Left kidney (tissue), 8 donors: ENCODE measurements at places on chromosomes 4 and X. TPM values are rescaled to one million over a fixed set of nuclear protein-coding genes. Genes with fewer than 3 reads are reported as not detected.

GRCh38 chrX:36583674-36584073, 424.5 kb upstream of the FAM47C start:
- DNase-seq = no peak

DNA sequence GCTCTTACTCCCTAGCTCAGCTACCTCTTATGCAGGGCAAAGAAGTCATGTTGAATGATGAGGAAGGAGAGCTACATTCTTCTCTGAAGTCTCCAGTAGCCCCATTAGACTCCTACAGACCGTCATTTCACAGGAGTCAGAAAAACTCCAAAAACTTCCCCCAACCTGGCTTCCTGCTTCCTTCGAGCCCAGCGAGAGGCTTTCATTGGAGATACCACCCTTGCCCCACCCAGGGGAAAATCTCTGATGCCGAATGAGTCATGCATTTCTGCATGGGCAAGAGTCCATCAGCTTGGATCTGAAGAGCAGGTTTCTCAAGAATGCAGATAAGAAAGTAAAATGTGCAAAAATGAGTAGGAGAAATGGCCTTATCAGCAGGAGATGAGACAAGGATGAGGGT, 53.0 kb downstream of the ARSF start:
- DNase-seq = no peak

DNA sequence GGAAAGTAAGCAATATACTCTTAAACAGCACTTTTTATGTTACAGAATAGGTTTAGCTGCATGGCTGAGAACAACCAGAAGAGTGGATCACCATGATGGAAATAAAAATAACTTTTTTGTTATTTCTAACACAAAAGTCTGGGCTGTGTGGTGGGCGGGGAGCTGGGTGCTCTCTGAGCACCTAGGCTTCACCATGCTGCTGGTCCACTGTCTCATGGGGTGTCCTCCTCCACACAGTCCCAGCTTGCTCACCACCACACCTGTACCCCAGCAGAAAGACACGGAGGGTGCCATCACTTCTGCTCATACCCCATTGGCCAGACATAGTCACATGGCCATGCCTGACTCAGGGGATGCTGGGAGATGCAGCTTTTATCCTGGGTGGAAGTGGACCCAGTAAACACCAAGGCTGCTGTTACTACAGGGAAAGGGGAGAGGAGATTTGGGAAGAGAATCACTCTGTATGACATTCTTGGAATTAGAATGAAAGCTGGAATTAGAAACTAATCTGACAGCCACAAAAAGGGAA, 45.0 kb downstream of the CPZ start:
- DNase-seq = no peak

GRCh38 chr4:162061214-162061613, 102.6 kb downstream of the FSTL5 start:
- no peak for DNase-seq

- no peak for DNase-seq
Measured at GRCh38 chr4:113707048-113707447, 54.5 kb downstream of the CAMK2D start.

Gene ETDA
- polyA plus RNA-seq = not detected

DNA sequence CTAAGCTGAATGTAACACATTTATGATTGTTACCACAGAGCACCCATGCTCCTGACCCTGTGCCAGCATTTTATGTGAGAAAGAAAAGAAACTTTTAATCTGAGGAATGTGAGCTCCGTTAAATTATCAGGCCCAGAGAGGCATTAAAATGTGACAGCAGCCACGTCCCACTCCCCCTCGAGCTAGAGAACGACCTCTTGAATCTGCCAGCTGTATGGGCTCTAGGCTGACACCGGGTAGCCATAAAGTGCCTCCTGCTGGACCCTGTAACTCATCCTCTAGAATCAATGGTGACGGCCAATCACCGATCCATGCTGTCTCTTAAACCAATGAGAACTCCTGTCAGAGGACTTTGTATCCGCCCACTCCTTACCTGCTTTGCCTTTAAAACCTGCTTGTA, 110.2 kb upstream of the ADRA2C start:
- DNase-seq = no peak

DNA sequence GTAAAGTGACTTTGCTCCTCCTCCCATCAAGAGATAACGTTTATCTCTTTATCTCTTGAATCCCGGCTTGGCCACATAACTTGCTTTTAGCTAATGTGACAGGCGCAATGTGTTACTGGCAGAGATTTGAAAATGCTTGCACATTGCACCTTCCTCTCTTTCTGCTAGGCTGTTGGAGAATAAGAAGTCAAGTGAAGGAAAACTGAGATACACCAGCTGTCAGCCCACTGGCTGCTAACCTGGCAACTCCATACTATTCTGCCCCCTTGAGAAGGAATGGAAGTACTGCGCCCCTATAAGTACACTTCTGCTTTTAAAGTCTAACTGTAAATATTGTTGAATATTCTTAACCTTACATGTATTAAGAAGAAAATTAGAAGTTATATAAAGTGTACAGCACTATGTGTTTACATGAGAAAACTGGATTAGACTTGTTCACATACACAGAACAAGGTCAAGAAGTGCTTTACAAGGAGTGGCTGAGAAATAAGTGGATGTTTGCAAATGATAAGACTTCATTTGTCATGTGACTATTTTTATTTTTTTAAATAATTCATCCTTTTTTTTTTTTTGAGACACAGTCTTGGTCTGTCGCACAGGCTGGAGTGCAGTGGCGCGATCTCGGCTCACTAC, 424.5 kb upstream of the CTSO start:
- peak; percentile 50 for DNase-seq

GRCh38 chrX:46695491-46695890, 63.4 kb downstream of the SLC9A7 start:
- DNase-seq = no peak

Gene CNGA2
- polyA plus RNA-seq = not detected

DNA sequence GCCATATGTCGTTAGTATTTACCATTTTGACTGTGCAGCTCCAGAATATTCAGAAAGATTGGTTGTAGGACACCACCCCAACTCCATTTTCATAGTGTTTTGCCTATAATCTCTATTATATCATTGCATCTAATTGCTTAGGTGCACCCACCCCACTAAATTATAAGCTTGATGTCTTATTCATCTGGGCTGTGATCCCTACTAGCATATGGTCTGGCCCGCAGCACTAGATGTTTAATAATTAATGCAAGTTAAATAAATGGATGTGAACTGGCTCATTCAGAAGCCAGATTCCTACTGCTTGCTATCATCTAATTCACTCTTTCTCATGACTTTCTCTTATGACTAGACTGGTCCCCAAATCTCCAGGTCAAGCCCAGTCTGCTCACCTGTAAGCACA, 143.5 kb downstream of the RELL1 start:
- DNase-seq = no peak

DNA sequence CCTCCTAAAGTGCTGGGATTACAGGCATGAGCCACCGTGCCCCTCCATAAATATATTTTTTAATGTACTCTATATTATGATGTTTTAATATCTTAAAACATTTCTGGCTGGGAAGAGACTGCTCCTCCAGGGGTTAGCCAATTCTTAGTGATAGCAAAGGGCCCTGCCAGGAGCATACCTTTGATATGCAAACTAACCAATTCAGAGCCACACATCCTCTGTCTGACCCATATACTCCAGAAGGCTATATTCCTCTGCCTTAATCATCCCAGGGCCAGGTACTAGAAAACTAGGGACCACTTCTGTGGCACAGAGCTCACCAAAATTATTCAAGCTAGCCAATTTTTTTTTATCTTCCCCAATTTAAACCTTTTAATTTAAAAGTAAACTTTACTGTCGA, 43.6 kb upstream of the BEX4 start:
- no peak for DNase-seq

GRCh38 chr4:140311257-140311835, 62.1 kb upstream of the SCOC start:
- DNase-seq = no peak

- DNase-seq = no peak
Measured at GRCh38 chr4:184850431-184851199, 24.8 kb upstream of the ACSL1 start.

- DNase-seq = no peak
Measured at GRCh38 chr4:100366213-100366612, 151.6 kb downstream of the EMCN start.

Gene PLP1
- polyA plus RNA-seq = 7.2 TPM

Gene EFHC2
- polyA plus RNA-seq = 9.0 TPM

- DNase-seq = peak; percentile 21
Measured at GRCh38 chr4:21954916-21955315, 6.3 kb upstream of the KCNIP4 start.
